ENCODE measurements at places on chromosomes 5 and 9. TPM values are rescaled to one million over a fixed set of nuclear protein-coding genes. Genes with fewer than 3 reads are reported as not detected.

PPP6C gene
- total RNA-seq, result 32.5 TPM

- no peak for DNase-seq
Measured at GRCh38 chr9:95572381-95573151, 55.8 kb upstream of the PTCH1 start.

- no peak for DNase-seq
Measured at GRCh38 chr5:16192311-16192710, 12.7 kb upstream of the MARCHF11 start.

GRCh38 chr9:129454467-129455067, 166.3 kb downstream of the C9orf50 start:
- no peak for DNase-seq

RANBP17 gene
- 32.8 TPM for total RNA-seq

DNA sequence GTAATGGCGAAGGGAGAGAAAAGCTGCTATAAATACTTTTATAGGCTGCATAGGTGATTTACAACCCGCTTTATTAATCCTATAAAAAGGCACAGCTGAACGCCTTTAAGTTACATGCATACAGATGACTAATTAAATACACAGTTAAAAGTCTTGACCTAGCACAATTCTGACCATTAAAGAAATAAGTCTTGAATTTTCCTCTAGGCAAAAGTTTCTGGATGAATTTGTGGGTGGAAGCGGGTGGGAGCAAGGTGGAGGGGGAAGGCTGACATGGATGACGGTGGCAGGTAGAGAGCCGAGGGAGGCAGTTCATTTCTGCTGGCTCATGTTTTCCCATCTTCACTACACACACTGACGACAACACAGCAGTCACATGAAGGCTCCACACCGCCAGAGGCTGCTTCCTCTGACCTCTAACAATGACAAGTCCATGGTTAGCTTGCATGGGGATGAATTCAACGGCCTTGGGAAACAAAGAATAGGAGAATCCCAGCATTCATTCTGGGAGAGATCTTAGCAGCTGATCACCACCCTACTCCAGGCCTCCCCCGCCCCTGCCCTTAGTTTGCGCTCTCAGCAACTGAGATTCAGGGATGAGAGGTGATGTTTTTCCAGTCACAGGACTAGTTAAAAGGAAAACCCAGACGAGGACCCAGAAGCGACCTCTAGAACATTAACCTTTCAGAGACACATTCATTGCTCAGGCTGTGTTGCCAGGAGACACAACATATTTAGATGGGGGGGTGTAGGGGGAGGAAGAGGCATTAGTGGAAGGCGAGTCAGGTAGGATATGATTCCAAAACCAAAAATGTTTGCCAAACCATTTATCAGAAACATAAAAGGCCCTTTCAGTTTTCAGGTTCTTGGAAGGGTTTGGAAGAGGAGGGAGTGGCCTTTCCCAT, 329.3 kb downstream of the PIK3R1 start:
- no peak for DNase-seq

GRCh38 chr9:23941051-23941450, 115.0 kb upstream of the ELAVL2 start:
- DNase-seq, result no peak

QRFP gene
- total RNA-seq, result not detected

- DNase-seq, result no peak
Measured at GRCh38 chr5:65032250-65032649, 263.5 kb downstream of the CWC27 start.
